Lung microvascular endothelial cell (primary cell): ENCODE measurements at places on chromosomes 13 and 19. TPM values are rescaled to one million over a fixed set of nuclear protein-coding genes. Genes with fewer than 3 reads are reported as not detected.

Gene KIR3DL1
- total RNA-seq, result not detected in 2 replicates

Gene ATP13A1
- total RNA-seq, result 16.1 and 22.0 TPM in 2 replicates

Gene GRK1
- total RNA-seq, result not detected in 2 replicates

Gene LILRB5
- total RNA-seq, result not detected in 2 replicates

Gene PLIN4
- total RNA-seq, result 0.65 and 2.0 TPM in 2 replicates

Gene RASGRP4
- not detected in 2 replicates for total RNA-seq

Gene ZNF580
- 1.3 and 2.0 TPM in 2 replicates for total RNA-seq

Gene ZNF835
- under 0.01 and 0.99 TPM in 2 replicates for total RNA-seq

Gene KLC3
- 0.20 and 0.22 TPM in 2 replicates for total RNA-seq

Gene CASP14
- not detected in 2 replicates for total RNA-seq

Gene ZNF584
- total RNA-seq, result 5.9 and 9.1 TPM in 2 replicates

Gene ANKRD24
- total RNA-seq, result 0.22 and 0.40 TPM in 2 replicates

Gene SCN1B
- 5.2 and 5.7 TPM in 2 replicates for total RNA-seq

Gene S1PR4
- under 0.01 and 0.44 TPM in 2 replicates for total RNA-seq

Gene ODAD3
- under 0.01 TPM in 1 of 2 replicates, not detected in the other for total RNA-seq

Gene CFAP97D2
- not detected in 2 replicates for total RNA-seq

Gene LYPD3
- 0.22 and 0.79 TPM in 2 replicates for total RNA-seq

Gene TRMT1
- total RNA-seq, result 17.4 and 26.6 TPM in 2 replicates

Gene RNF225
- total RNA-seq, result not detected in 2 replicates

Gene ZSCAN4
- not detected in 2 replicates for total RNA-seq

Gene NPAS1
- under 0.01 TPM in 1 of 2 replicates, not detected in the other for total RNA-seq

Gene FFAR2
- total RNA-seq, result not detected in 2 replicates

Gene CYP4F3
- not detected in 2 replicates for total RNA-seq

Gene MAMSTR
- total RNA-seq, result under 0.01 and 0.22 TPM in 2 replicates

Gene HRC
- total RNA-seq, result not detected in 2 replicates

Gene FRY
- total RNA-seq, result 90.0 and 156 TPM in 2 replicates

Gene PGLYRP2
- not detected in 2 replicates for total RNA-seq

Gene URAD
- total RNA-seq, result not detected in 2 replicates

Gene ERCC1
- 49.0 and 51.2 TPM in 2 replicates for total RNA-seq

Gene PSG3
- total RNA-seq, result not detected in 2 replicates

Gene KLK14
- not detected in 2 replicates for total RNA-seq

Gene ICAM4
- 0.22 TPM in 1 of 2 replicates, not detected in the other for total RNA-seq

Gene ATXN8OS
- not detected in 2 replicates for total RNA-seq

Gene ZNF320
- total RNA-seq, result 5.0 and 8.5 TPM in 2 replicates

Gene IRF3
- 26.8 and 43.1 TPM in 2 replicates for total RNA-seq

Gene ANGPTL8
- total RNA-seq, result not detected in 2 replicates

Gene BCL3
- total RNA-seq, result 0.99 and 2.0 TPM in 2 replicates

Gene BICRA
- total RNA-seq, result 2.8 and 3.1 TPM in 2 replicates

Gene ZNF793
- 0.65 and 1.2 TPM in 2 replicates for total RNA-seq
